A549 treated with CpdA at 1 μM for 4 hours (cell line): ENCODE measurements at places on chromosomes 13 and 19. TPM values are rescaled to one million over a fixed set of nuclear protein-coding genes. Genes with fewer than 3 reads are reported as not detected.

Gene CEACAM4
- not detected in 5 replicates for total RNA-seq

Gene YJEFN3
- 2.2 to 4.9 TPM (median 3.6 TPM) in 5 replicates for total RNA-seq

Gene IQCN
- total RNA-seq, result 0.31 to 0.59 TPM (median 0.39 TPM) in 5 replicates

Gene ZNF614
- 3.0 to 4.3 TPM (median 3.4 TPM) in 5 replicates for total RNA-seq

Gene ZIC2
- 10.0 to 13.9 TPM (median 12.4 TPM) in 5 replicates for total RNA-seq

Gene C1QTNF9B
- total RNA-seq, result not detected in 5 replicates

Gene ATP11A
- 7.3 to 10.7 TPM (median 8.8 TPM) in 5 replicates for total RNA-seq

Gene PSG2
- not detected in 5 replicates for total RNA-seq

Gene PTPRS
- total RNA-seq, result 17.8 to 30.0 TPM (median 24.6 TPM) in 5 replicates

Gene KRTDAP
- not detected in 5 replicates for total RNA-seq

Gene RAB11B
- total RNA-seq, result 82.7 to 98.2 TPM (median 88.3 TPM) in 5 replicates

Gene USP12
- 18.0 to 22.5 TPM (median 20.7 TPM) in 5 replicates for total RNA-seq
